ENCODE measurements at places on chromosomes 7 and 10. TPM values are rescaled to one million over a fixed set of nuclear protein-coding genes. Genes with fewer than 3 reads are reported as not detected.

DNA sequence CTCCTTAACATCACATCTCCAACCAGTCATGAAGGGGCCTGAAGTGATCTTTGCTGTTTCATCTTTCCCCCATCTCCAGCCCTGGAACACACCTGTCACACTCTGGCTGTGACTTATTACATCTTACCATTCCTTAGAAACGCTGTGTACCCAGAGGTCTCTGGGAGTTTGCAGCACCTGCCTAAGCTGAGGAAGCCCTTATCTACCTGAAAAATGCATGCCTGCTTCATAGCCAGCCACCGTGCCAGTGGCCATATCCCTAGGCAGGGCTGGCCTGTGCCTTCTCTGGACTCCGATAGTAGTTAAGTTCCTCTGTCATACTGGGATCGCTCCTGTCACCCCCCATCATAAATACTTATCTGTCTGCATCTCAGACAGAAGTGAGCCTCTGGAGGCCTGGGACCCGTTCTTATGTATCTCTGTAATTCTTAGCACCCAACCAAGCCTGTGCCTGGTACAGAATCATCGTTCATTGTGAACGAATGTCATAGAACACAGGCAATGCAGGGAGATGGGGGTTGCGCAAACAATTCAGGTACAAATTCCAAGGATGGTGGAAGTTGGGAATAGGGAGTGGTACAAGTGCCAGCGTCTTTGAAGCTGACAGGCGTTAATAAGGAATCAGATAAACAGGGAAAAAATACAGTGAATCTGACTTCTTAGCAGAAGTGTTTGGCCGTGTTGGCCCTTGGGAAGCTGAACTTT lies 254.6 kb downstream of the CAMK1D start:
- no peak for DNase-seq

GRCh38 chr10:67492317-67493019 lies 203.5 kb downstream of the CTNNA3 start:
- no peak for DNase-seq

GRCh38 chr7:82241356-82241755 lies 202.2 kb downstream of the CACNA2D1 start:
- no peak for DNase-seq

DNA sequence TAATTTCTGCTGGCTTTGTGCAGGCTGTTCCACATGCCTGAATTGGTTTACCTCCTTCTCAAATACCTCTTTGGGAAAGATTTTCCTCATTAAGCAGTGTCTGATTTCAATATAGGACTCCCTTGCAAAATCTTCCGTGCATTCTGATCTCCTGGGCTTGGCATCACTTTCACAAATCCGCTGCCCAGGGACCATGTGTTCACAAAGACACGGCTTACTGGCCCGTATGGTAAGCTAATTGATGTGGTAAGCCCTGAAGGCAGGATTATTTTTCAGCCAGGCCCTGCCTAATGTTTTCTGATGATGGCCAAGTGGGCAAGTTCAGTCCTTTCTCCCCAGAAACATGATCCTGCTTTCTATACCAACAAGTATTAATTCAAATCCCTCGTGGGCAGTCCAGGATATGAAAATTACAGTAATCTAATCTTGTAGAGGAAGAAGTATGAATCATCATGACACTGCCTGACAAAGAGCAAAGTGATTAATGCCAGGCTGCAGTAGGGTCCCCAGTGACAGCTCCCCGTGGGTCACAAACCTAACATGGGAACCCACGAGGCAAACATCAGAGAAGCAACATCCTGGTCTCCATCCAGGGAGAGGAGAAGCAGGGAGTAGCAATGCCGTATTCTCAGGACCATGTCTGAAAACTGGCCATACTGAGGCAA lies 11.6 kb upstream of the SVIL start:
- DNase-seq = no peak

GRCh38 chr10:125396676-125397075 lies 236.3 kb upstream of the CTBP2 start:
- no peak for DNase-seq

DNA sequence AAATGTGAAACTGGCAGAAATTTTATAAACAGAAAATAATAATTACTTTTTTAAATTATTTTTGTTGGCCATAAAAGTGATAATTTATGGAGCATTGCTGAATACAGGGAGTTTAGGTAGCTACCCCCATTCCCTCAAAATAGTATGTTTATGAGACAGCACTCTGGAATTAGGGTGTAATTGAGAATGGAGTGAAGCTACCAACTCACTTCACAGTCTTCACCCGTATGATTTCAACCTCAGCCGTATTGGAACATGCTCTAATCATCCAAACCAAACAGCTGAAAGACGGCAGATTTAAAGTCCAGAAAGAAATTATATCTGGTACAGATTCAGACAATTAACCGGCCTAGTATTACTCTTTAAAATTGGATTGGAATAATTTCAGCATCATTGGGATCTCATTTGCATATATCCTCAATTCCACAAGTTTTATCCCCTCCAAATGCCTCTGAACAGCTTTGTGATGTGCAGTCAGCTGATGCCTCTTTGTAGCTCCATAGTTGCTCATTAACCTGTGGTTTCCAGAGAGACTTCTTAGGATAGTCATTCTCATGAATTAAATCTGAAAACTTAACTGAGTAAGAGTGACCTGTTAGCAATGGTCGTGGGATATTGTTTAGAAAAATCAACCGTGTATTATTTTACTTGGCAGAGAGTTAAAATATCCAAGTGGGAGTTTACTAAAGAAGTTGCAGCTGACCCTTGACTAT lies 59.1 kb upstream of the GJD4 start:
- DNase-seq = no peak

GRCh38 chr7:36473454-36474282 lies 84.0 kb downstream of the ANLN start:
- peak; percentile 54 for DNase-seq

DNA sequence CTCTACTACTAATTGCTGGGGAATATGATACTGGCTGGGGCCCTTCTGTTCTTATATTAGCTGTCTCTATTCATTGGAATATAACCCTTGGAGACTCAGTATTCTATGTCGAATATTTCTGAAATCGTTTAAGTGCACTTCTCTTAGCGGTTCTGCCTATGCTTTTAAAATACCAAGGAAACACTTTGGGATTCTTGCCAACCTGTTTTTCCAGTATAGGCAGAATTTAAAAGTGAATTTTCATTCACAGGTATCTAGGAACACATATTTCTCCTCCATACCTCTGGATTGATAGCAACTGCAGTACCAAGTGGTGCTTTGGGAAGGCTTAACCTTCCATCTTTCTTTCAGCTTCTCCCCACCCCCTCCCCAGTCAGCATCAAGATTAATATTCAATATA lies 370.3 kb upstream of the LRRN3 start:
- DNase-seq = no peak

DNA sequence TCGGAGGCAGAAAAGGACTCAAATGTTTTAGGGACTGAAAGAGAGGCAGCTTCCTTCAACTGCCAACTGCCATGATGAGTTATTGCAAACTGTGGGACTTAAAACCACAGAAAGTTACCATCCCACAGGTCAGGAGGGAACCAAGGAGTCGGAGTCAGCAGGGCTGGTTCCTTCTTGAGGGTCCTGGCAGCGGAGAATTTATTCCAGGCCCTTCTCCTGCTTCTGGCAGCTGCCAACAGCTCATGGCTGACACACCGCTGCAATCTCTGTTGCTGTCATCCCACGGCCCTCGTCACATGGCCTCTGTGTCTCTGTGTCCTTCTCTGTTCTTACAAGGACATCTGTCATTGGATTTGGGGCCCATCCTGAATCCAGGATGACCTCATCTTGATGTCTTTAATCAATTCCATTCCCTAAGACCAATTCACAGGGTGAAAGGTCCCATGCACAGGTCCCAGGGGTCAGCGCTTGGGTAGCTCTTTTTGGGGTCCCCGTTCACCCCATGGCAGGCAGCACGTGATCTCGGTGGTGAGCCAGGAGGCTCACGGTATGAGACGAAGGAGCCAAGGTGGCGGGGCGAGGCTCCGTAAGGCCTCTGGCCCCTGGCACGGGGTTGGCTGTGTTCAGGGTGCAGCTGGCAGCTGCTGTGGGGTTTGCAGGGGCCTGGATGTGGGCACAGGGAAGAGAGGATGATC lies 27.4 kb upstream of the PSMG3 start:
- DNase-seq = no peak

- no peak for DNase-seq
Measured at GRCh38 chr7:47191876-47192291, 390.0 kb downstream of the TNS3 start.

GRCh38 chr10:100659361-100660098 lies 85.9 kb upstream of the PAX2 start:
- no peak for DNase-seq

DNA sequence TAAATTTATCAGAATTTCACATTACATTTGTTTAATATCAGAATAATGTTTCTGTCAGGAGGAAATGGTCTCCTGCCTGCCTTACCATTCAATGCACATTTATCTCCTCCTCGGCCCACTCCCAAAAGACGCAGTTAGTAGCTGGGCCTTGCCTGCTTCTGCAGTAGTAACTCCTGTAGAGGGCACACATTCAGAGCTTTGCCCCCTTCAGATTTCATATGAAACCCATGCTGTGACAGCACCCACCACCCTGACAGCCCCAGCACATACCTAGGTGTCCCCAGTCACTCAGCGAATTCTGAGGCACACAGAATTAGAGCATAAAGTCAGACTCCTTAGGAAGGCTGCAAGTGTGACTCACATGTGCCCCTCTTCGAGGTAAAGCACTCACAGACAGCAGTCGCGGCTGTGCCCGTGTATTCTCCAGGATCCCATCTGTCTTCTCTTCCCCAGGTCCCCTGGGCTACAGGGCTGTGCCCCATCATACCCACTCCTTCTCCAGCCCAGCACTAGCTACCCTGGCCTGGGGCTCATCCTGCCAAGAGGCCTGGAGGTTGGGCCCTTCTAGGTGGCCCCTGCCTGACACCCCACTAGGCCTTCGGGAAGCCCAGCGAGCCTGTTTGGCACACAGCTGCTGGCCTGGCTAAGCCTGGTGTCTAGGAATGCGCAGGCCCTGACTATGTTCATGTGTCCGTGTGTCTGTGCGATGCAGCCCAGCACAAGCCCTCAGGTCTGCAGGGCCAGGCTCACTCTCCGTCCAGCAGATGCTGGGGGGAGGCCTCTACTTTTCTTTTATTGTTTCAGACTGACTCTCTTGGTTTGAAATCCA lies 4.7 kb upstream of the DEPP1 start:
- DNase-seq = no peak

DNA sequence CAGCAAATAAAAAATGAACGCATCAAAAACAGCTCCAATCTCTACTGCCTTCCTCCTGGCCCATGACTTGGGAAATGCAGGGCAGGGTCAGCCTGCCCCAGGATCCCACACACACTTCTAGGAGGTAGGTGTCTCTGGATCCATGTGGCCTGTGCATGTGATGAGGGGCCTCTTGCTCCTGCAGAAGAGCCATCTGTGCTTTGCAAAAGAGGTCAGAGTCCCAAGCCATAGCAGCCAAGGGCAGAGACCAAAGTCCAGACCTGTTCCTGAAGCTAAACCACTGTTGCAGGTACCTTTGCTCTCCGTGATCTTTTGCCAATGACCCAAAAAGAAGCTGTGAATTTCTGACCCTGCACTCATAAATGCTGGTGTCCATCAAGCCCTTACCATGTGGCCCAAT lies 57.1 kb downstream of the KCNMA1 start:
- DNase-seq = no peak

- no peak for DNase-seq
Measured at GRCh38 chr10:102384606-102385429, 10.7 kb upstream of the NFKB2 start.

DNA sequence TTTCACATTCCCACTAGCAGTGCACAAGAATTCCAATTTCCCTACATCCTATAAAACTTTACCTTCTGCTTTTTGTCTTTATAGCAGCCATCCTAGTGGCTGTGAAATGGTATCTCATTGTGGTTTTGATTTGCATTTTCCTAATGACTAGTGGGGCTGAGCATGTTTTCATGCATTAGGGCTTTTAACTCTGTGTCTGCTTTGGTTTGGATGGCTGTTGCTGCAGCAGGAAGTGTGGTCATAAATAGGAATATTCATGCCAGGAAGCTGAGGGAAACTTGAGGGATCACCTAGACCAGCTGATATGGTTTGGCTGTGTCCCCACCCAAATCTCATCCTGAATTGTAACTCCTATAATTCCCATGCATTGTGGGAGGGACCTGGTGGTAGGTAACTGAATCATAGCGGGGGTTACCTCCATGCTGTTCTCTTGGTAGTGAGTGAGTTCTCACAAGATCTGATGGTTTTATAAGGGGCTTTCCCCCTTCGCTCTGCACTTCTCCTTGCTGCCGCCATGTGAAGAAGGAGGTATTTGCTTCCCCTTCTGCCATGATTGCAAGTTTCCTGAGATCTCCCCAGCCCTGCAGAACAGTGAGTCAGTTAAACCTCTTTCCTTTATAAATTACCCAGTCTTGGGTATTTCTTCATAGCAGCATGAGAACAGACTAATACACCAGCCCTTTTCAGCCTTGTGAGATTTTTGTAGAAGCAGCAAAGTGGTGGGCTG lies 181.8 kb upstream of the PITRM1 start:
- DNase-seq = no peak

- no peak for DNase-seq
Measured at GRCh38 chr7:42407833-42408232, 170.8 kb upstream of the GLI3 start.

- DNase-seq = no peak
Measured at GRCh38 chr7:99392046-99392445, 16.4 kb downstream of the PDAP1 start.

- no peak for DNase-seq
Measured at GRCh38 chr10:14654821-14655382, 119.8 kb downstream of the FAM107B start.

- no peak for DNase-seq
Measured at GRCh38 chr10:75263806-75264205, 28.0 kb upstream of the COMTD1 start.

- DNase-seq = no peak
Measured at GRCh38 chr7:79877874-79878465, 256.7 kb upstream of the GNAI1 start.

- no peak for DNase-seq
Measured at GRCh38 chr10:128574581-128575210, 448.5 kb upstream of the MKI67 start.

- DNase-seq = no peak
Measured at GRCh38 chr10:113169111-113169510, 219.1 kb downstream of the TCF7L2 start.

GRCh38 chr7:84547331-84547730 lies 352.7 kb upstream of the SEMA3A start:
- DNase-seq = no peak

GRCh38 chr10:67086327-67087134 lies 160.7 kb downstream of the LRRTM3 start:
- DNase-seq = no peak

Gene FFAR4
- 0.16 TPM for total RNA-seq

Gene VIPR2
- 15.2 TPM for total RNA-seq

Gene ZPBP
- total RNA-seq = not detected

Gene DYDC2
- total RNA-seq = not detected

Gene ZNHIT1
- total RNA-seq = 58.2 TPM

Gene ADAM12
- total RNA-seq = 0.38 TPM

Gene SPDYE5
- not detected for total RNA-seq

Gene NRP1
- total RNA-seq = 159 TPM

Gene FAM221A
- total RNA-seq = 2.3 TPM

Gene ZNF511
- total RNA-seq = 44.8 TPM

Gene HSPA12A
- 15.9 TPM for total RNA-seq

Gene TNS3
- total RNA-seq = 43.2 TPM

Gene SGCE
- 15.8 TPM for total RNA-seq

Gene GGCT
- 17.4 TPM for total RNA-seq

Gene PSD
- total RNA-seq = 0.89 TPM

Gene SPDYE2B
- not detected for total RNA-seq

Gene IFIT1B
- not detected for total RNA-seq

Gene NPY4R2
- not detected for total RNA-seq

Gene RBM28
- total RNA-seq = 30.3 TPM

Measured in Right ventricle myocardium superior (tissue), 1 donor.